D721Med (cell line): ENCODE measurements at places on chromosomes 7 and 10.

DNA sequence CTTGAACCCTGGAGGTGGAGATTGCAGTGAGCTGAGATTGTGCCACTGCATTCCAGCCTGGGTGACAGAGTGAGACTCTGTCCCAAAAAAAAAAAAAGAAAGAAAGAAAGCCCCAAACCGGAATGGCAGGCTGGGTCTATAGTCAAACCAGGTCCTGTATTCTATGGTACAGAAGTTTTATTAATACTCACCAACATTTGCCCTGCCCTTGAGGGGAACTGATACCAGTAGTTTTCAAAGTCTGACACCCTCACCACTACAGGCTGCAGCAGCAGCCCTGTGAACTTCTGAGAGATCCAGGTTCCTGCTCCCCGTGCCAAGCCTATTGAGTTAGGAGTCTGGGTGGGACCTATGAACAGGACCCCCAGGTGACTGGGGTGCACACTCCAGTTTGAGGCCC is 80.6 kb downstream of the RGS10 start:
- DNase-seq = no peak

- DNase-seq = no peak
Measured at GRCh38 chr10:73044378-73045285, 52.0 kb downstream of the P4HA1 start.

DNA sequence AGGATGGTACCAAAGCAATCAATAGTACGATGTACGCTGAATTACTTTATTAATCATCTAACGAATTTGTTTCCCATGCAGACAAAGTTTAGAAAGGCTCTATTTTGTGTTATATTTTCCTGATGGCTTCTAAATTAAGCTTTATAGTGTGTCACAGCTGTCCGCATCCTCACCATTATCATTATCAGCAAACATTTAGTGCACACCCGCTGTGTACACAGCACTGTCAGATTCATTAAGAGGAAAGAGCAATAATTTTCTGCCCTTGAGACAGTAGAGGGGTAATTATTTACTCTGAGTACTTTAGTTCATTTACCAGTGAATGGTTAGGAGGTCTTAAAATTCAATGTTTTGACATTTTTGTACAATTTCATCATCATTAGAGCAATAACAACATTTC is 233.3 kb upstream of the PTPRZ1 start:
- no peak for DNase-seq

DNA sequence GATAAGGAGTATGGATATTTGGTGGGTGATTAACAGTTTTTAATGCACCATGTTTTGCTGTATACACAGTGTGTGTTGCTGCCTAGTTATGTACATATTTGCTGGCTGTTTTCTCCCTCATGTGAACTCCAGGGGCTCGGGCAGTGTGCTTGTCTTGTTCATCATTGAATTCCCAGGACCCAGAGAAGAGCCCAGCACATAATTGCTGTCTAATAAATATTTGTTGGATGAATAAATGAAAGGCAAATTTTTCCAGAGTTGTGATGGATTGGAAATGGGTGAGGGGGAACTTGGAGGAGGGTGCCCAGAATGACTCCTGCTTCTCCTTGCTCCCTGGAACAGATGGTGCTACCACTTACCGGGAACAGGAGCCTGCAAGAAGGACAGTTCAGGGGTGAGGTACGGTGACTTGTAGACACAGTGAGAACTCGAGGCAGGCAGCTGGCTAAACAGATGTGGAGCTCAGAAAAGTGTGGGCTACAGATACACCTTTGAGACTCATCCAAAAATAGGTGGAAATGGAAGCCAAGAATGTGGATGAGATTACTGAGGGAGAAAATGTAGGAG is 586.8 kb upstream of the MGMT start:
- DNase-seq = no peak

GRCh38 chr10:31319602-31320549 is 860 bp downstream of the ZEB1 start:
- DNase-seq = no peak

GRCh38 chr7:1961701-1962276 is 271.0 kb downstream of the MAD1L1 start:
- DNase-seq = no peak

DNA sequence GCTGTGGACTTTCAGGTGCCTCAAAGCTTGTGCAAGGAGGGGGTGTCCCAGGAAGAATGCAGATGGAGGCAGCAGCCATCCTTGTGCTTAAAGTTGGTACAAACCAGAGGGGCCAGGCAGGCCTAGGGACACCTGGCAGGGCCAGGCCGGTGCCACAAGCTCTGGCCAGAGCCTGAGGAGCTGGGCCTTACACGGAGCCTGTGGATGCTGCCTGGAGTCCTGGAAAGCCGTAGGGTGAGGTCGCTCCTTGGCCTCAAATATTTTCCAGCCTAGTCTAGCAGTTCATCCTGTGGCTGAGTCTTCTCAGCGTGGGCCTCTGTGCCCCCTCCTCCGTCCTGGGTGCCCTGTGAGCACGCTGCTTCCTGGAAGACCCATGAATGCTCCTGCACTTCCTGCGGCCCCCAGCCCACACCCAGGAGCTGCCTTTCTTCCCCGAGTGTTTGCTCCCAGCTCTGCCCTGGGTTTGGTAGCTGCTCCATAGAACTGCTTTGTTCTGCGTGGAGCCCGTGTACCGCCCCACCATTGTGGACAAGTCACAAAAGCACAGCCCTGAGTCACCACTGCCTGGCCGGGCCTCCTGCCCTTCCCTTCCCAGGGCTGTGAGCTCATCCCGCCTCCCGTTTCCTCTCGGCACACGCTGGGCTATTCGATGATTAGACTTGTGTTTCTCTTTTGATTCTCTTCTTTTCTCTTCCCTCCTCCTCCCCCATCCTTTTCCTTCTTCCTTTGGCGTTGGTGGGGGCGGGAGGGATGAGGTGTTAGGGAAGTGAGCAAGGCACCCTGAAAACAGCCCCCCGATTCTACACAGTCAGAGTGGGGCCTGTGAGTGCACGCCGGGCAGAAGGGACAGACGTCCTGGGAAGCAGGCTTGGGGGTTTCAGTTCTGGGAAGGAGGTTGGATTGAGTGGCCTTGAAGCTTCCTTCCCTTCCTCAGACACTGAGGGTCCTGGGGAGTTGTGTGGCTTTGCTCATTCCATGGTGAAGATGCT is 73.2 kb upstream of the SHH start:
- no peak for DNase-seq

DNA sequence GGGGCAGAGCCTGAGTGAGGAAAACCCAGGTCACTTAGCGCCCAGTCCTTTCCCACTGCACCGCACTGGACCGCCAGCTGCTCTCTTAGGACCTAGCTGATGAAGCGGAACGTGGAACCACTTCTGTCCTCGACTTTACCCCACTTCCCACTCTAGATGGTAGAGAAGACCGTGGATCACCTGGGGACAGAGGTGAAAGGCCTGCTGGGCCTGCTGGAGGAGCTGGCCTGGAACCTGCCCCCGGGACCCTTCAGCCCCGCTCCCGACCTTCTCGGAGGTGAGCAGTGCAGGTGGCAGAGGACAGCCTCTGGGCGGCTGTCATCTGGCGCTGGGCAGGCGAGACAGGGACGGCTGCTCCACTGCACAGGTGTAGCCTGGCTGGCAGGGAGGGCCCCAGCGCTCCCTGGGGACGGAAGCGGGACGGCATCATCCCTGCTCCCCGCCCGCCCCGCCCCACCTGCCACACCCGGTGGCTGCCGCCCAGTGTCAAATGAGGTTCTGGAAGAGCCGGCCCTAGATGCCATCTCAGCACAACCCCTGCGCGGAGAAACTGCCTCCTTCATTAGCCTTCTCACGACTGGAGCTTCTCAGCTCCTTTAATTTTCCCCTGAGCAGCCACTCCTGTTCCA is 11.7 kb downstream of the PLAC9 start:
- no peak for DNase-seq

GRCh38 chr7:26880852-26881251 is 16.5 kb upstream of the SKAP2 start:
- DNase-seq = no peak

DNA sequence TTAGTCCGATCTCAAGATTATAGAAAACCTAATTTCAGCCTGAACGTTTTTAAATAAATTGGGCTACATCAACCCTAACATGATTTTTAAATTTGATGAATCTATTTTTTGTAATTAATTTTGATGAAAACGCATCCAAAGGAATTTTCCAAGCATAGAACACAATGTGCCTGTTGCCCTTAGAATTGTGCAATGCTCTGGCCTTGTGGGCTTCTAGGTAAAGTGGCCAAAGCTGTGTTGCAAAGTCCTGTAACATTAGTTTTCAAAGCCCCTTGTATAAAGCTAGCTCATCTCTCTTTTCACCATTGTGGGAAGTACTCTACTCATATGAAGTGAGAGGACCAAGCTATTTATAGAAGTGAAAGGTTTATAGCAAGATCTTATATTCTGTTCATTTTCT is 138.4 kb upstream of the PRPS1L1 start:
- DNase-seq = no peak

- no peak for DNase-seq
Measured at GRCh38 chr10:132322586-132323048, 9.4 kb upstream of the LRRC27 start.

- DNase-seq = no peak
Measured at GRCh38 chr10:28503114-28503513, 29.8 kb upstream of the WAC start.

DNA sequence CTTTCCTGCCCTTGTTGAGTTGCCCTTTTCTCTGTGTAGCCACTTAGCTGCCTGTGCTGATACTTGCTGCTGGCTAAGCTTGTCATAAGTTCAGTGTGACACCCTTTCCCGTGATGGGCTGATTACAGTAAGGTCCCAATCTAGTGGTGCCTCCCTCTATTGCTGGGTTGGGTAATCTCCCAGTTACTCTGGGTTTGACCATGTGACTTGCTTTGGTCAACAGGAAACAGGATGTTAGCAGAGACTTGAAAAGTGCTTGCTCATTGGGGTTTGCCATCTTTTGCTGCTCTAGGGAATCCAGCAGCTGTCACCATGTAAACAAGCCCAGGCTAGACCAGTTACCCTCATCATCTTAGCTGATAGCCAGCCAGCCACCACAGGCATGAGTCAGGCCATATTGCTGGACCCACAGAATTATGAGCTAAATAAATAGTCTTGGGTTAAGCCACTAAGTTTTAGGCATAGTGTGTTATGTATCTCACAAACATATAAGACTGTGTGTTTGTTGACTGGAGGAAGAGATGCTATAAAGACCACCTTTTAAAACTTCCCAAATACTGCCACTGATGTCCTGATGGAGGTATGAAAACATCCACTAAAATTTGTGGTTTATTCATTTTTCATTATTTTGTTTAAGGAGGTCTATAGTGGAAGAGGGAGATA is 4.0 kb upstream of the LEP start:
- no peak for DNase-seq

DNA sequence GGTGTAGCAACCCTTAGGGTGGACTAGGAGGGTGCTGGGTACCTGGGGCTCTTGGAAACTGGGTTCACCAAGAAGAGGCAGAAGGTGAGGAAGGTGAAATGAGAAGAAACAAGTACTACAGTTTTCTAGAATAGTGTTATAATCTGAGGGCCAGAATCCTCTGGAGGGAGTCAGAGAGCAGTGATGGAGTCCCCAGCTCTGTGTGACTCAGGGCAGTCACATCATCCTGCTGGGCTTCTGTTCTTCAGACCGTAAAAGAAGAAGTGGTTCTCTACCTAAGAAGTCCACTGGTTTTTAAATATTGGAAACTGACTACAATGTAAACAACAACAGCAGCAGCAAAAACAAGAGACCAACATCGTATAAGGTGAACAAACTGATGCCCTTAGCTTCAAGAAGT is 197.3 kb downstream of the PRPF18 start:
- DNase-seq = no peak

DNA sequence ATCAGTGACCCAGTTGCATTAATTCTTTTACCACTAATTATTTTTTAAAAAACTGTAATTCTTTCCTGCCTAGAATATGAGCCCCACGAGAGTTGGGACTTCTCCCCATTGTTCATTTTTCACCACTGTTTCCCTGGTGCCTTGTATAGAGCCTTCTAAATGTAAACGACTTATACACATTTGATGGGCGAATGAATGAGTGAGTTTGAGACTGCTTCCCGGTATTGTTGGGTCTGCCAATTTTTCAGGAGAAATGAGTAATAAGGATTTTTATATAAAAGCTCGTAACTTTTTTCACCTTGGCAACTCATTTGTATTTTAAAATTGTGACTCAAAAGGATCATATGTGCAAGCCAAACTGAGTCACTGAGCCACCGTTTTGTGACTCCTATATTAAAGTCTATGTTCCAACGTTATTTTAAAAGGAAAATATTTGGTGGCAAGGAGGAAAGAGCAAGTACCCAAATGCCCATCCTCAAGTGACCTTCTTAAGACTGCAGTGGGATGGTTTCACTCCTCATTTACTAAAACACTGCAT is 621.3 kb downstream of the KCNMA1 start:
- DNase-seq = no peak

- no peak for DNase-seq
Measured at GRCh38 chr10:94223702-94224370, 138.9 kb downstream of the NOC3L start.

- DNase-seq = no peak
Measured at GRCh38 chr10:106705681-106706100, 458.8 kb downstream of the SORCS1 start.

DNA sequence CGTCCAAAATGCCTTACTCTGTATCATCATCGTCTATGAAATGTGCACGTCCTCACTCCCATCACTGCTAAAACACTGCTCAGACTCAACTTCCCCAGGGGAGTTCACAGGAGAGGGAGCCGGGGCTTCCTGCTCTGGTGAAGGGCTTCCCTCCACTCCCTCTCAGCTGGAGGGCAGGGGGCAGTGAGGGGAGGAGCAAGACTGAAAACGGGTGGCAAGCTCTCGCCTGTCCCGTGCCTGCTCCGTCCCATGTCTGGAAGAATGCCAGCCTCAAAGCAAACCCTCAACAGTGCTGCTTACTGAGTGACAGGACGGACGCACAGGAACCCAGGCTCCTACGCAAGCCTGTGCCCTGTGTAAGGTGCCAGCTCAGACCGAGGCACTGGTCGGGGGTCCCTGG is 25.1 kb downstream of the PRKAG2 start:
- DNase-seq = no peak

DNA sequence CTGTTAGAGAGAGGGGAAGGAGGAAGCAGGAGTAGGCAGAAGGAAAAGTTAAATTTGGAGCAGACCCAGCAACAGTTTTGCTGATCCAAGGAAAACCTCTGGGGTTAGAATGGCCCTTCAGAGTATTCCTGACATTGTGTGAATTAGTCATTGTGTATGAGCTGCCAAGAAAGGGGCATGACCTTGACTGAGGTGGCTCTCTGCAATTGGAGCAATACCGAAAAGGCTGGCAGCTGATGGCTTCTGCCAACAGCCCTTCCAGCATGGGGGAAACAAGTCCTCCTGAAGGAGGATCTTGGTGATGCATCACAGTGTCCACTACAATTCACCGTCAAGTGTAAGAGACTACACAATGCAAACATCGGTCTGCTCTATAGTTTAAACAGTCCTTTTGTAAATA is 20.6 kb upstream of the WASL start:
- DNase-seq = no peak

GRCh38 chr7:140230861-140231770 is 54.3 kb upstream of the KDM7A start:
- DNase-seq = peak; percentile 67
